ENCODE measurements at places on chromosomes 11 and 22.
A peak's percentile ranks its signal among the peaks of the same experiment; 100 is the strongest.

- no peak for DNase-seq
Measured at GRCh38 chr22:24244144-24244787, 616 bp downstream of the GGT5 start.

GRCh38 chr11:76318744-76319384 is 62.1 kb downstream of the THAP12 start:
- DNase-seq, result peak; percentile 81

DNA sequence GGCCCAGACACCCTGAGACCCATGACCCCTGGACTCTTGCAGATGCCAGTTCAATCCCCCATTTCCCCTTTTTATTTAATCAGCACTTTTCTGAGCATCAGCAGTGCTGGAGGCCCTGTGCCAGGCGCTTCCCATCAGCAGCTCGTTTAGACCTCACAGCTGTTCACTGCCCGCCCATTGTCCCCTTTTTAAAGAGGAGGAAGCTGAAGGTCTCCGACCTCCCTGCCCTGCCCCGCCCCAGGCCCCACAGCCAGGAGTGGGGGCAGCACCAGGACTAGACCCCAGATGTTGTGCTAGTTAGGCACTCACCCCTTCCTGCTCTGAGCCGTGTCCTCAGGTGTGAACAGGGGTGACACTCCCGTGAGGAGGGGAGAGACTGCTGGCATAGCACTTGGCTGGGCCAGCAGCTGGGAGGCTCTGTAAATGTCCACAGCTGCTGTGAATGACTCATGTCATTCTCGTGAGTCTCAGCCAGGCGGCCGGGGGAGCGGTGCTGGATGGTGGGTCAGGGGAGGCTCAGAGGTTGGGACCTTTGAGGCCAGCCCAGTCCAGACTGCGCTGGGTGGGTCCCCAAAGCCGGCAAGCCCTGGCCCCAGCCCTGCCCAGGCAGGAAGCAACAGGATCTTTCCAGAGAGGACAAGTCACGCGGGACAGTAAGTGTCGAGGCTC is 19.9 kb downstream of the EMID1 start:
- DNase-seq, result no peak

- DNase-seq, result no peak
Measured at GRCh38 chr22:40580631-40581030, 55.9 kb downstream of the MRTFA start.

DNA sequence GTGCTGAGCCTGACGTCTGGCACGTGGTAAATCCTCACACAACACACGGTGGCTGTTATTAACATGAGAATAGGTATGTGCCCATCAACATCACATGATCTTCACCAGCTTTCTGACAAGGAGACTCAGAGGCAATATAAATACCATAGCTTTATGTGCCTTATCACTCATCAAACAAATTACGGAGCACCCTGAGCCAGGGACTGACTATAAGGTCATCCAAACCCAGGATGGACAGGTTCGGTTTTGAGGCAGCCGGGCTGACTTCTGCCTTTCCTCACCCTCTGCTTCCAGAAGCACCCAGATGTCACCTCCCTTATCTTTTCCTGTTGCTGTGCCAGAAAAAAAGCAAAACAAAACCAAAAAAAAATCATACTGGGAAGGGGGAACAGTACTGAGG is 5.7 kb upstream of the PLAAT3 start:
- no peak for DNase-seq

DNA sequence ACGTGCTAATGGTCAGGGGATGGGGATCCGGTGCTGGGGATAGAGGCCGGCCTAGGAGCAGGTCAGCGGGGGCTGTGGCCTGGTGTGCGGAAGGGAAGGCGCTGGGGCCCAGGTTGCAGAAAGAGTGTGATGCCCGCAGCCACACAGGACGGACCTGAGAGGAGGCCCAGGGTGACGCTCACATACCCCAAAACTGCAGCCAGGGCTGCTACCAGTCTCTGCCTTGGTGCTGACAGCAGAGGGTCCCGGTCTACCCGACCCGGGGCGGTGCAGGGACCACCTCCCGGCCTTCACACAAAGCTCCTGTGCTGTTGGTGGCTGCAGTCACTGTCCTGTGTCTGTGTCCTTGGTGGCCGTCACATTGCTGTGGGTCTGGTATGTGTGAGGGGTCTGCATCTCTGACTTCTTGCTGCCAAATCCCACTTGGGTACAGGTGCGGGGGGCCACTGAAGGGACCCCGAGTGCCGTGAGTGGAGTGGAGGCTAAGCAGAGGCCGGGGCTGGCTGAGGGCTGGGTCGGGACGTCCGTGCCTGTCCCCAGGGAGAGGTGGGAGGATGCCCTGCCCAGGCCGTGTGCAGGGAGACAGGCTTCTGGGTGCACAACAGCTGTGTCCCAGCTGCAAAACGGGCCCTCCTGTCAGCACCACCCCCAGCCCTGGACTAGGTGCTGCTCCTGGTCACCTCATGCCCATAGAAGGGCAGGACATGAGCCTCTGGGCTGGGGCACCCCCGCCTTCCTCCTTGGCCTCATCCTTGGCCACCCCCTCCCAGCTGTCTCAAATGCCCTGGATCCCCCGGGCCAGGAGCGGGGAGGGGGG is 1.5 kb downstream of the LSP1 start:
- DNase-seq, result no peak

- no peak for DNase-seq
Measured at GRCh38 chr11:134367781-134368180, 36.0 kb downstream of the GLB1L2 start.

GRCh38 chr11:16511116-16512114 is 155.1 kb upstream of the SOX6 start:
- DNase-seq, result no peak

GRCh38 chr11:132258875-132259274 is 888.5 kb downstream of the NTM start:
- DNase-seq, result no peak

GRCh38 chr11:40722179-40722795 is 737.2 kb downstream of the LRRC4C start:
- no peak for DNase-seq

DNA sequence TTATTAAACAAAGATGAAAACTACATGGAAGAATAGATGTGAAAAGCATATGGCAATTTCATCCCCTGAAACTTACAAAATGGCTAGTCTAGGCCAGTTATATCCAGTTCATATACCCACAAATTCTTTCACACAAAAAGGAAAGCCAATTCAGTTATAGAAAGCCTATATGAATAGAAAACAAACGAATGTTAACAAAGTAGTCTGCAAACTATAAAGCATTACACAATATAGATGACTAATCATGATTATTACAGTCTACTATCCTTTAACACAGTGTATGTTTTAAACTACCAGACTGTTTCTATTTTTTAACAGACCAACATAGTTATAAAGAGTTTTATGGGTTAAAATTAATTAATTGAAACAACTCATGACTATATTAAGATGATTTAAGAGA is 12.1 kb downstream of the DCUN1D5 start:
- DNase-seq, result no peak

DNA sequence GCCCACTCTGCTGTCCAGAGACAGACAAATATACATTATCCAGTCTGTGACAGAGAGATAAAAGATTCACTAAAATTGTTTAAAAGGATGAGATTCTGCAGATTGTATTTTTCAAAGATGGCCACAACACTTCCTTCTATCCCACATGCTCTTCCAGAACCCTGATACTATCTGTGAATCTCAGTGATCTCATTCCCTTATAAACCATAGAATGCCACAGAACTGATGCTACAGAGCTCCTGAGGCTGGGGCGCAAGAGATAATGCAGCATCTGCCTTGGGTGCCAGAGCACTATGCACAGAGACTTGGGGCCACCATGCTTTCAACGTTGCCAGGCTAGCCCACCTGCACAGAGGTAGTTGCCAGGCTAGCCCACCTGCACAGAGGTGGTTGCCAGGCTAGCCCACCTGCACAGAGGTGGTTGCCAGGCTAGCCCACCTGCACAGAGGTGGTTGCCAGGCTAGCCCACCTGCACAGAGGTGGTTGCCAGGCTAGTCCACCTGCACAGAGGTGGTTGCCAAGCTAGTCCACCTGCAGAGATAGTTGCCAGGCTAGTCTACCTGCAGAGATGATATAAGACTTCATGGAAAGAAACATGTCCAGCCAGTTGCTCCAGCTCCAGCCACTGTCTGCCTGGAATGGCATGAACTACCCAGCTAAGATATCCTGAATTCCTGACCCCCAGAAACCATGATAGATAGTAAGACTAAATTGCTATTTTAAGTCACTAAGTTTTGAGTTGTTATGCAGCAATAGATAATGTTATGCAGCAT is 17.6 kb upstream of the SEPTIN5 start:
- no peak for DNase-seq

GRCh38 chr11:124069429-124070401 is 28.6 kb upstream of the OR10G7 start:
- peak; percentile 84 for DNase-seq

GRCh38 chr11:115590254-115590653 is 86.0 kb upstream of the CADM1 start:
- no peak for DNase-seq

DNA sequence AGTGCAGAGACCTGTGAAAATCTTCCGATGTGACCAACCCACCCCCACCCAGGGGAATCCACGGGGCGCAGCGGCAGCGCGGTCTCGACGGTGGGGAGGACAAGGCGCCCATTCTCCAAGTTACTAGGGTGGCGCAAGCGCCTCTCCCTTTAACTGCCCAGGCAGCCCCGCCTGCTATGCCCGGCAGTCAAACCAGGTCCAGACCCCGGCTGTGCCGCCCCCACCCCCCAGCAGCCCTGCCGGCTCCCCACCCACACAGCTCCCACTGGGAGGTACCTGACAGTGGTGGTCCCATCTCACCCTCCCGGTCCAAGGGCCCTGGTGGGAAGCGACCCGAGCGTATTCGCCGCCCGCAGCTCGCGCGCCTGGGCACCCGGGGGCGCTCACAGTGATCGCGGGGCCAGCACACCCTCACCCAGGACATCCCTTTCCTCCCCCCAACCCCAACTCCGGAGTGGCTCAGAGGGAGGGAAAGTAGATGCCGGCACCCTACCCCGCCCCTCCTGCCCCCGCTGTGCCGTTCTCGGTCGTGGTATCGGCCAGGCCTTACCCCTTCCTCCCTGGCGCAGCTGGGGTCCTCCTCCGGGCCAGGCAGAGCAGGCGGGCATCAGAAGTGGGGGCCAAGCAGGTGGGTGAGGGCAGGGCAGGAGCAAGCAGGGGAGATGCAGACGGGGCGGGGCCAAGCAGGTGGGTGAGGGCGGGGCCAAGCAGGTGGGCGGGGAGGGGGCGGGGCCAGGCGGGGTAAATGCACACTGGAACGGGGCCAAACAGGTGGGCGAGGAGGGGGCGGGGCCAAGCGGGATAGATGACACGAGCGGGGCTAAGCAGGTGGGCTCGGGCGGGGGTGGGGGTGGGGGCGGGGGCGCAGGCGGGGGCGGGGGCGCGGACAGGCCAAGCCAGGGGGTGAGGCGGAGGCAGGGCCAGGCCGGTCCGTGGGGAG is at the start of gene TRPM5:
TSS of gene TRPM5 (minus strand) at position 634 of the 940 bp plus-strand sequence. CDS start 21,478 bp downstream, outside the sequence.
- DNase-seq, result no peak

DNA sequence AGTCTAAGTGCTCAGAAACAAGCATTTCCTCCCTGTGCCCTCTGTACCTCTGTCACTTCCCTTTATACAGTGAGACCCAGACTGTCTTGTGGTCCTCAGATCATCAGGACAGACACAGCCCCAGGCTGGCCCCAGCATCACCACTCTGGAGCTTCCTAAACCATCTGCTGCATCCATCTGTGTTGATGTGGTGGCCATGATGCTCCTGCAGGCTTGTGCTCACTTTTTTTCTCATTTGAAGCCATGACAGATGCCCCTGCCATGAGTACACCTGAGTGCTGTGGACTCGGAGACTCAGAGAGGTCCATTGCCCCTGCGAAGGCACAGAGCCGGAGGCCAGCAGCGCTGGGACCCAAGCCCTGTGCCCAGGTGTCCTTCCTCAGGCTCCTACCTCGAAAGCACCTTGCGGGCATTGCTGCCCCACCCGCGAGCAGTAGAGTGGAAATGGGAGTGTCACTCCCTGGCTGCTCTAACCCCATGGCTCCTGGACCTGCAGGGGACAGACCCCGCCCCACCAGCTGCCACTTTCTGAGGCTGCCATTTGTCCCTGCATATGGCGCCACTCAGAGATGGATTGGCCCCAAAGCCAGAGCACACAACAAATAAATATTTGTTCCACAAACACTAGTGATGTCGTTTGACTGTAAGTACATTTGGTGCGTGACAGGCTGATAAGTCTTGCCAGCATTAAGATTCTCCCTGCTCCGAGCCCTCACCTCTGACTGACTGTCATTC is 593.5 kb downstream of the TBC1D22A start:
- no peak for DNase-seq

DNA sequence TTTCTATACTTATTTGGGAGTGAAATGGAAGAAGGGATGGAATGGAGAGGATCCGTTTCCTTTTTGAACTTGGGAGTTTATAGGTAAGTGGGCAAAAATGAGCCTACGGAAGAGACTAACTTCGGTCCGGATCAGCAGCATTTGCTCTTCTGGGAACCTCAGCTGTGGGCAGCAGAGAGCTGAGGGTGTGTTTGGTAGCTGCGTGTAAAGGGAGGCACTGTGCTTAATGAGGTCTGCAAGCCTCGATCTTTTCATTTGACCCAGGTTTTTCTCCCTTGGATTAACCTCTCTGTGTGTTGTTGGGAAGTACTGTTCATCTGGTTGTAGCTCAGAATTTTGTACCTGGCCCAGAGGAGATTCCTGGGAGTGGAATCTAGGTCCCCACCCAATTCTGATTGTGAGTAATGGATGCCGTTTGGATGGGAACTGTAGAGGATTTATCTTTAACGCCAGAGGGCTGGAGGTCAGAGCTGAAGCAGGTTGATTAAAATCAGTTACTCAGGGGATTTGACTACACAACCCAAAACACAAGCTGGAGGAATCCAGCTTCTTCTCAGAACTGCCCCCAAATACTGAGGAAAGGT is 201.6 kb upstream of the SORL1-AS1 start:
- no peak for DNase-seq

DNA sequence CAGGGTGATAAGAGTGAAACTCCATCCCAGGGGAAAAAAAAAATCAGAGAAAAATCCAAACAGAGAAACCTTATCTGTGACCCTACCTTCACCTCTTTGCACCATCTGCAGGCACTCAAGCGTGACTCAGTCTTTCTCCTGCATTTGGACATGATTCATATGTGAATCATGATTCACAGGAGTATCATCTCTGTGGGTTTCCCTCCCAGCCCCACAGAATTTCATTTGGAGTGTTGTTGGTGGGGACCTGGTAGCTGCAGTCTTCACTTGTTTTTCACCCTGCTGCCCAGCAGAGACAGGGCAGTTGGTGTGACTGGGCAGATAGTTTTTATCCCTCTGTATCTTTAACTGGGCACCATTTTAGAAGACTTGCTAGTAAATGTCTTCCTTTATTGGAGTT is 75.7 kb downstream of the DEPDC5 start:
- peak; percentile 9 for DNase-seq

GRCh38 chr22:19844377-19845053 is 10.2 kb downstream of the GNB1L start:
- DNase-seq, result peak; percentile 77

GRCh38 chr11:12179019-12179418 is 68.6 kb downstream of the MICAL2 start:
- no peak for DNase-seq

- DNase-seq, result no peak
Measured at GRCh38 chr22:29266564-29267461, 968 bp downstream of the RHBDD3 start.
